ENCODE measurements at places on chromosomes 13 and 19.

DNA sequence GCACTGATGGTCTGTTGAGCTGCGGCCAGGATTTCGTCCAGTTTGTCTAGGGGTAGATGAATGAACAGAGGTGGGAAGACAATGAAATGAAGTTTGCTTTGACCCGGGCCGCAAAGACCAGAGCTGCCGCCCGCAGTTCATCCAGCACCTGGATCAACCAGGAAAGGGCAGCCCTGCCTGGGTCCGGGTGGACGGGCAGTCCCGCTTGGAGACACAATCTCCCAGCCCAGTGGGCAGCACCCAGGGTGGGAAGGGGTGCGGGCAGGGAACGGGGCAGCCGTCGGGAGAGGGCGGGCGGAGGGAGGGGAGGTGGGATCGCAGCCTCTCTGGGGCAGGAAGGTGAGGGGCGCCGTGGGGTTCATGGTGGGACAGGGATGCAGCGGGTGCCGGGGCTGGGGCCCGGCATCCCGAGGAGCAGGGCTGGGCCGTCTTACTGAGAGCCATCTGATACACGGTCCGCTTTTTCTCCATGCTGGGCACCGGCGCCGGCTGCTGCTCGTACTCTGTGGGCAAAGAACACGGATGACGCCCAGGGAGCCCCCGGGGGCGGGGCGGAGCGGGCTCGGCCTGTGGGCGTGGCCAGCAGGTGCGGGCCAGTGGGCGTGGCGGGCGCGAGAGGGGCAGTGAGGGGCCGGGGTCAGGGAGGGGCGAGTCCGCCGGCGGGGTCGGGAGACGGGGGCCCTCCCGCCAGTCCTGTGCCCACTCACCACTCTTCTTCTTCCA lies 33.1 kb downstream of the SHANK1 start:
- DNase-seq, result no peak

GRCh38 chr13:86765462-86765861 lies 905.7 kb upstream of the SLITRK5 start:
- no peak for DNase-seq

GRCh38 chr19:41919948-41920712 lies 8.1 kb downstream of the ERFL start:
- DNase-seq, result peak; percentile 26

DNA sequence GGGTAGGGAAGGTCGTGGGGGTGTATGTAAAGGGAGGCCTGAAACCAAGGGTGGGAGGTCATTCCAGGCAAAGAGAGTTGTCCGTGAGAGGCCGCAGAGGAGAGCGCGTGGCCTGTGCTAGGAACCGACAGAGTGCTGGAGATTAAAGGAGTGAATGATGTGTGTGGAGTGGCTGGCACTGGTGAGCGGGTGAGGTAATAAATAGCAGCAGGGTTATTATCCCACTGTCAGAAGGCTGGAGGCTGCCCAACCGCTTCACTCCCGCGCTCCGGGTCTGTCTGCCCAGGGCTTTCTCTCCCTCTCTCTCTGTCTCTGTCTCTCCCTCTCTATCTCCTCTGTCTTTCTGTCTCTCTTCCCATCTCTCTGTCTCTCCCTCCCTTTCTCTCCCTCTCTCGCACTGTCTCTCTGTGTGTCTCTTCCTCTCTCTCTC lies 17.4 kb downstream of the ZNF579 start:
- DNase-seq, result peak; percentile 83

Measured in right cardiac atrium (tissue), 5 donors.